ENCODE measurements at places on chromosomes 7 and 10.

DNA sequence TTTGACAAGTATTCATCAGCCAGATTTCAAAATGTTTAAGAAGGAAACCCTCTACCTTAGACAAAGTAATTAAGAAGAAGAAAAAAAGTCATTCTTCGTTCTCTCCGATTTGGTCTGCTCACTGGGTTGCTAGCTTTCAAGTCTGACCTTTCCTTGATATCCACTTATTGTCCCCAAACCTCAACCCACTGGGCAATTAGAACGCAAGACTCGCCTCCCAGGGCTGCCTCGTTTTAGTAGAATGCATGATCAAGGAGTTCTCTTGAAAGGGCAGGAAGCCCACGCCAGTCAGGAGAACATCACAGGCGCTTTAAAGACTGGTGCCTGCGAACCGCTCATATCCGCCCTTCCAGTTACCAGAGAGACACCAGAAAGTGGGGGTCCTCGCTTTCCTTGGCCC, 637.7 kb downstream of the PARD3 start:
- DNase-seq: no peak

DNA sequence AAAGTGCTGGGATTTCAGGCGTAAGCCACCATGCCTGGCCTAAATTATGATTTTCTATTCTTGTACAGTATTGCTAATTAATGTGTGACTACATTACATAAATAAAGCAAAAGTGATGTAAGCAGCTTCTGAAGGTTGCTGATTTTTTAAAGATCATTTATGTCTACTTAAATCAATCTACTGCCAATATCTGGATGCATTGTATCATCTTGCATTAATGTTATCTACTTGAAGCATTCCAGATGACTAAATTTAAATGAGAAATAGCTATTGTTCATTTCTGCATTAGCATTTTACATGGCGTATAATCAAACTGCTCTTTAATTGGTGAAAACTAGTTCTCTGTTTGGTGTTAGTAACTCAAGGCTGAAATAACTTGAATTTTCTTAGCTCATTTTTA, 37.1 kb upstream of the HIBADH start:
- no peak for DNase-seq

DNA sequence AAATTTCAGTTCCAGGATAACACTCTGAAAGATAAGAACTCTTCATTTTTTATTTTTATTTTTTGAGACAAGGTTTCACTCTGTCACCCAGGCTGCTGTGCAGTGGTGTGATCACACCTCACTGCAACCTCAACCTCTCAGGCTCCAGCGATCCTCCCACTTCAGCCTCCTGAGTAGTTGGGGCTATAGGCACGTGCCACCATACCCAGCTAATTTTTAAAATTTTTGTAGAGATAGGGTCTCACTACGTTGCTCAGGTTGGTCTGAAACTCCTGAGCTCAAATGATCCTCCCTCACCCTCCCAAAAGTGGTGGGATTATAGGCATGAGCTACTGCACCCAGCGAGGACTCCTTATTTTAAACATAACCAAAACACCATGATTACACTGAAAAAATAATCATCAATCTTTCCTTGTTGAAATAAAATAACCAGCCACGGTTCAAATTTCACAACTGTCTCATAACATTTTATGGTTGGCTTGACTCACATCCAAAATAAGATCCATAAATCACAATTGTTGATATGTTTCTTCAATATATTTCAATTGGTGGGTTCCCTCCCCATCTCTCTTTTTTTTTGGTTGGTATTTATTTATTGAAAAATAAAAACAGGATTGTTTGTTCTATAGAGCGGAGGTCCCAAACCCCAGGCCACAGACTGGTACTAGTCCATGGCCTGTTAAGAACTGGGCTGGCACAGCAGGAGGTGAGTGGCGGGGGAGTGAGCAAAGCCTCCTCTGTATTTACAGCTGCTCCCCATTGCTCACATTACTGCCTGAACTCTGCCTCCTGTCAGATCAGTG, 60.1 kb upstream of the FAM171A1 start:
- DNase-seq: no peak

- DNase-seq: peak; percentile 64
Measured at GRCh38 chr7:151244196-151244840, 4.2 kb downstream of the SMARCD3 start.

DNA sequence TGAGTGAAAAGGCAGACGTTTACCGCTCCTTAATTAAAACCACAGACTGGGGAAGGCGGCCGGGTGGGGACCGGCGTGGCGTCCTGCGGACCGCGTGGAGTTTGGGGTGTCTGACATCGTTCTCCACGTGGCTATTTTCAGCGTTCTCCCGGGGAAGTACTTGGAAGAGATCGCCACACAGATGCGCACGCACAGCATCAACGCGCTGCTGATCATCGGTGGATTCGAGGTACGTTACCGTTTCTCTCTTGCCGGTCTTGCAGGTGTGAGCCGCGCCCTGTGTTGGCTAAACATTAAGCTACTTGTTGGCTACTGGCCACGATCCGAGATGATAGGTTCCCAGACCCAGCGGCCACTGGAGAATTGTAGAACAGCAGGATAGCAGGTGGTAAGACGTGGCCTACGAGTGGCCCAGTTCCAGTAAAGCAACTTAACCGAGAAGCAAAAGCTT, 51.3 kb downstream of the PFKP start:
- DNase-seq: no peak

- no peak for DNase-seq
Measured at GRCh38 chr7:157517782-157518513, 181.1 kb downstream of the DNAJB6 start.

- no peak for DNase-seq
Measured at GRCh38 chr7:111282626-111283025, 191.7 kb downstream of the LRRN3 start.

DNA sequence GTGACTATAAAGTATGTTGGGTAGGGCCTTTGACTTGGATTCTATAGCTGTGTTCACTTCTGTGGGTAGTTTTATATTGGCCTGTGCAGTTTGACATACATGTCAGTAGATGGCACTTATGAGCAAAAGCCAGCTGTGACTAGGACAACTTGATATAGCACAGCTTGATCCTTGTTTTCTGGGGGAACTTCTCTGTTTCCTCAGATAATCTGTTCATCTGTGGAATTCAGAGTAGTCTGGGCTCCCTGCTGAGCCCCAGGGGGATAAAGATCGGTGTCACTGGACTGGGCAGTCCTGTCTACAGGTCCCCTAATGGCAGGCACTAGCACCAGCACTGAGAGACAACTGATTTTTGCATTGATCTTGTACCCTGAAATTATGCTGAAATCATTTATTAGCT, 25.4 kb downstream of the CYP2C9 start:
- peak; percentile 25 for DNase-seq

GRCh38 chr7:155851892-155852291, 39.6 kb upstream of the SHH start:
- no peak for DNase-seq

GRCh38 chr10:3516234-3516922, 268.6 kb downstream of the KLF6 start:
- no peak for DNase-seq

DNA sequence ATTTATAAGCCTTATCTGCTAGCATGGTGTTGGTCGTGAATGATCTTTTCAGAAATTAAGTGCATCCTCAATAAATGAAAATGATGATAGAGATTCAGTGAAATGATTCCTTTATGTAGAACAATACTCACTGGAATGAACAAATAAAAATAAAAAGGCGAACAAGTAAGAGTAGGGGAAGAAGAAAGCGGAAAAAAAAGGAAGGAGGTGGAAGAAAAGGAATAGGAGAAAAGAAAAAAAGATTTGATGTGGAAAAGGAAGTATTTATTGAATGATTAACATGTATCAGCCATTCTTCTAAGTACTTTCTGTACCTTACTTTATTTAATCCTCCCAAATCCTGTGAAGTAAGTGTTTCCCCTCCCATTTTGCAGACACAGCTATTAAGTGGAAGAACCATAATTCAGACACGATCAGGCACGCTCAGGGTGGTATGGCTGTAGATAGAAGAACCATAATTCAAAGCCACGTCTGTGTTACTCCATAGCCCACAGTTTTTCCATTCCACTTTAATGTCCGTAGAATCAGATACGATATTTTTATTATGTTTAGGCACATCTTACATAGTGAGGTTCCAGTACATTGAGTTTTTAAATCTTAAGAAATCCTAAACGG, 156.2 kb upstream of the LAMB4 start:
- no peak for DNase-seq

DNA sequence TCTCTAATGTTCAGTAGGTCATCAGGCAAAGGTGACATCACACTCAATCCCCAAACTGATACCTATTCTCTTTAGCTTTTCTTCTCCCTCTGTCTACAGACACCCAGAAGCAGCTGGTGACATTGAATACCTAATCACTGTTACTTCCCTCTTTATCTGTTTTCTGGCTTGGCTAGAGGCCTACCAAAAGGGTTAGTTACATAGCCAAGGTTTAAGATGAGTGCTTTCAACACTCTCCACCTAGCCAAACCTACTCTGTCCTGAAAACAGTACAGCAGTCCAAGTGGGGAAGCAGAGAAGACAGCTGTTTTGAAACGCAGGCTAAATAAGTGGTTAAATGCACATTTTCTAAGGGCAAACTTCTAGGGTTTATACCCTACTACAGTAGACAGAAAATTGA, 39.4 kb downstream of the CCNJ start:
- DNase-seq: no peak

GRCh38 chr10:43852644-43853214, 204.0 kb upstream of the ZNF32 start:
- DNase-seq: no peak

Data from NCI-H345 (cell line).